ENCODE measurements at places on chromosomes 4 and X.

DNA sequence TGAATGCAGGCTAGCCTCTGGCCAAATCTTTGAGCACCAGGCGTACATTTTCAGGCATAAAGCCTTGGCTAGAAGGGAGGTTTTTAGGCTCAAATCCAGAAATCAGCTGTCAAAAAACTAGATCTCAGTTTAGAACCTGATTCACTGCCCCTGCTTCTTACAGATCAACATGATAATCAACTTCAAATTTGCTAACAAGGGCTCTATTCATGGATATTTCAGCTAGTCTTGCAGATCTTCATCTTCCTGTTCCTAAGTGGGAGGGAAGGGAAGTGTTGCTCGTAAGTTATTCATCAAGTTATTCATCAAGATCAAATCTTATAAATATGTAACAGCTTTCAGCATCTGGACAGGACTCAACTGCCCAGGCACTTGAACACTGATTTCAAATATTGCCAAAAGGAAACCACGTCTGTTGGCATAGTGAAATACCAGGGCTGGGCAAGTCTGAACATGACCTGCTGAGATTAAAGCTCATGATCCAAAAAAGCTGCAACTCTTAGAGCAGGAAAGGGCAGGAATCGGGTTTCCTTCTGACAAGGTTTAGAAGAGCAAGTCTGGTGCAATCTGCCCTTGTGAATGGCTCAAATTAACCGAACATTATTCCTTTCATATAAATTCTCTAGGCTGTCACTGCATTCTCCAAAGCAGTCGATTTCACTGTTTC is 200.3 kb downstream of the PDGFC start:
- peak; percentile 69 for DNase-seq

DNA sequence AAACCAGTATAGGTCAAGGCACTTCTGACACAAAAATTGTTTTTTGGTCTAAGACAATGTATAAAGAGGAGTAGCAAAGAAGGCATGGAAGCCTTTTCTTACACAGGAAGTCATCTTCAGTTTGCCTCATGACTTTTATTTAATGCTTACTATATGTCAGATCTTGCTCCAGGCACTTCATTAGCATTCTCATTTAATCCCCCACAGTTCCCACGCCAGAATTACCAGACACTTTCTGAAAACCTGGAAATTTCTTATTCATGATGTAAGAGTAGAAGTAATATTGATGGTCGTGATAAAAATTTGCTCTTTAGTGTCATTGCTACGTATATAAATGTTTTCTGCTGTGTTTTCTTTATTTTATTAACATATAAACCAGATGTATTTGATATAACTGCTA is 39.2 kb downstream of the ARHGEF38 start:
- DNase-seq: no peak

DNA sequence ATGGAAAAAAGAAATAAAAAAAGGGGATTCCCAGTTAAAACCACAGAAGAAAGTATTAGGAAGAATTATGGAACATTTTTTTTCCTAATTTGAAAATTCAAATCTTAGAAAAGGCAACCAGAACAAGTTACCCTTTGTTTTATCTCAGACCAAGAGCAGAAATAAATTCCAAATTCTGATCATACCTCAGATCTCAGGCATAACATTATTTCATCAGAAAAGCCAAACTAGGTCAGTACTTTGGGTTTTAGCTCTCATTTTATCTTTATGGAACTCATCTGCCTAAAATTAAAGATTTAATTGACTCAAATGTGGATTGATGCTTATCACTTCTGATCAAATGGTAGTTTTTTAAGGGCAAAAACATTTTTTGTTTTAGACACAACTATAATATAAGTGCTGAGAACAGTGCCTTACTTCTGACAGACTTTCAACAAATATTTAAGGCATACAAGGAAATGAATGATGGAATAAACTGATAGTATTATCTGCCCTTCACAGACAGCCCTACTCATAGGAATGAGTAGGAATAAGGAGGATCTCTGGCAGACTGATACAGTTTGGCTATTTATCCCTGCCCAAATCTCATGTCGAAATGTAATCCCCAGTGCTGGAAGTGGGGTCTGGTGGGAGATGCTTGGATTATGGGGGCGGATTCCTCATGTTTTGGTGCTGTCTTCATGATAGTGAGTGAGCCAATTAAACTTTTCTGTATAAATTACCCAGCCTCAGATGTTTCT is 245.3 kb upstream of the PITX2 start:
- DNase-seq: no peak

DNA sequence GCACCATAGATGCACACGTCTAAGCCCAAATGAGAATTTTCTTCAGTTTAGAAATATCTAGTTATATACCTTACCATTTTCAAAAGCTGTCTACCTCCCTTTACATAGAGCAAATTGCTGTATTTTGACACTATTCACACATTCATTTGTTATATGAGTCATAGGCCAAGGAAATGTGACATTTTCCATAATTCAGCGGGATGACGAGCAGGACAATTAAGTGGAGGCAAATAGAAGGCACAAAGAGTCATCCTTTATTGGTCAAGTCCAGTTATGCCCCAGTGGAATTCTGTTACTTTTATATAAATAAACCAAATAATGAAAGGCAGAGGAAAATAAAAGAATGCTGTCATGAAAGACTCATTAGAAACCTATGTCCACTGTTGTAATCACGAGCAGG is 27.9 kb downstream of the FGF13 start:
- no peak for DNase-seq

GRCh38 chr4:26127851-26128337 is 192.9 kb upstream of the RBPJ start:
- DNase-seq: no peak

GRCh38 chr4:1746265-1746691 is 25.0 kb downstream of the TACC3 start:
- DNase-seq: peak; percentile 56

GRCh38 chr4:174528226-174528625 is 5.9 kb upstream of the HPGD start:
- DNase-seq: no peak

- DNase-seq: no peak
These were observed 130.9 kb downstream of the AFAP1 start for GRCh38 chr4:7808752-7809151.

GRCh38 chr4:82467471-82467870 is 37.1 kb downstream of the ENOPH1 start:
- DNase-seq: no peak
